ENCODE measurements at places on chromosomes 16 and 17. TPM values are rescaled to one million over a fixed set of nuclear protein-coding genes. Genes with fewer than 3 reads are reported as not detected.

The KRT31 gene
- polyA plus RNA-seq, result not detected

The HELZ gene
- polyA plus RNA-seq, result 81.0 TPM

The OTOA gene
- polyA plus RNA-seq, result not detected

The DPH1 gene
- polyA plus RNA-seq, result 37.7 TPM

The SAMD14 gene
- not detected for polyA plus RNA-seq

The RPGRIP1L gene
- polyA plus RNA-seq, result 2.9 TPM

The SGCA gene
- polyA plus RNA-seq, result 5.2 TPM

The CRYM gene
- polyA plus RNA-seq, result 2.4 TPM

The TEX14 gene
- not detected for polyA plus RNA-seq

The NPIPA3 gene
- polyA plus RNA-seq, result not detected

The MAPT gene
- polyA plus RNA-seq, result not detected

The SEPTIN12 gene
- polyA plus RNA-seq, result not detected

The CCL5 gene
- 4.9 TPM for polyA plus RNA-seq

The SEZ6L2 gene
- polyA plus RNA-seq, result not detected

The TMC5 gene
- polyA plus RNA-seq, result not detected

The CCDC154 gene
- polyA plus RNA-seq, result 0.26 TPM

The NLRP1 gene
- polyA plus RNA-seq, result 19.9 TPM

The ST6GALNAC2 gene
- 0.48 TPM for polyA plus RNA-seq

The POLR2A gene
- polyA plus RNA-seq, result 43.0 TPM

The PYDC1 gene
- polyA plus RNA-seq, result not detected

The DLG4 gene
- polyA plus RNA-seq, result 0.22 TPM

The EEF2K gene
- polyA plus RNA-seq, result 1.6 TPM

The MTSS2 gene
- not detected for polyA plus RNA-seq

The YPEL2 gene
- polyA plus RNA-seq, result 32.2 TPM

The GCSH gene
- polyA plus RNA-seq, result 5.6 TPM

The KCNH4 gene
- polyA plus RNA-seq, result 0.14 TPM

The PITPNC1 gene
- 7.2 TPM for polyA plus RNA-seq

The MIEF2 gene
- 12.7 TPM for polyA plus RNA-seq

The TMEM114 gene
- polyA plus RNA-seq, result not detected

Measured in naive B cell (primary cell).